Esophagus squamous epithelium (tissue), 5 donors: ENCODE measurements at places on chromosomes 6 and 20.
A peak's percentile ranks its signal among the peaks of the same experiment; 100 is the strongest.

GRCh38 chr20:35768731-35769664 lies 2.8 kb upstream of the PHF20 start:
- peak; percentile 40 for DNase-seq

GRCh38 chr20:48754292-48754691 lies 73.5 kb downstream of the PREX1 start:
- no peak for DNase-seq

DNA sequence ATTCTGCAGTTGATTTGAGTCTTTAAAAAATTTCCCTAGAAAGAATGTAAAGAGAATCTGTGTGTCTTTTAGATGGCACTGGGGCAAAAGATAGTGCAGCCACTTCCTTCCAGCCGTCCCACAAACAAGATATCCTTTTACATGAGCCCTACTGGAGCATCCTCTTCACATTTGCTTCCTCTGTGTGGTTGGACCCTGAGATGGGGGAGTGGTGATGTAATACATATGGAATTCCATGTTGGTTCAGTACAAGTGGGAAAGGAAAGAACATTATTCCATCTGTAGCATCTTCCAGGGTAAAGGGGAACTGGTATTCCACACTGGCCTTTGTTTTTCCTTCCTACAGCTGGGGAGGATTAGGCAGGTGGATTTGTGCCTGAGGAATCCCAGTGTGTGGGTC lies 78.9 kb upstream of the ISM1 start:
- DNase-seq: no peak

GRCh38 chr6:111358454-111358853 lies 124.6 kb downstream of the REV3L start:
- no peak for DNase-seq

DNA sequence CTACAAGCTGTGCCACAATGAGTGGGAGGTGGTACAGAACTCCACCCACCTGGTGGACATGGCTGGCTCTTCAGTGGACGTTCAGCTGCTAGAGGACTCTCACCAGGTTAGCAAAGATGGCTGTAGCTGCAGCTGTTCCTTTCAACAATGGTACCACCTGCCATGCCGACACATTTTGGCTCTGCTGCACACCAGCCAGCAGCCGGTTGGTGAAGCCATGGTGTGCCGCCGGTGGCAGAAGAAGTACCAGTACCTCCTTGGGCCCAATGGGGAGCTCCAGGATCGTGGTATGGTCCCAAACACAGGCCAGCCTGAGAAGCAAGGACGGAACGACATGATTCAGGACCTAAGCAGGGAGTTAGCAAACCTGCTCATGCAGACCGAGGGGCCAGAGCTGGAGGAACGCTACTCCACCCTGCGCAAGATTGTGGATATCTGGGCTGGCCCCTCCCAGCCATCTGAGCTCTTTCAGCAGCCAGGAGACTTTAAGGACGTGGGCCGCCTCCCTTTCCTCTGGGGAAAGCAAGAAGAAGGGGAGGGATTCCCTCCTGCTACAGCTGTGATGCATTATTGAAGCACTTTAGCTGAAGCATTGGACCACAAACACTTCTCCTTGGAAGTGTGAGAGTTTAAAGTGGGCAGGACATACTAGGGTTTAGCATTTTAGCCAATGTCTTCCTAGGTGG lies 2.8 kb upstream of the ZSWIM1 start:
- DNase-seq: no peak

DNA sequence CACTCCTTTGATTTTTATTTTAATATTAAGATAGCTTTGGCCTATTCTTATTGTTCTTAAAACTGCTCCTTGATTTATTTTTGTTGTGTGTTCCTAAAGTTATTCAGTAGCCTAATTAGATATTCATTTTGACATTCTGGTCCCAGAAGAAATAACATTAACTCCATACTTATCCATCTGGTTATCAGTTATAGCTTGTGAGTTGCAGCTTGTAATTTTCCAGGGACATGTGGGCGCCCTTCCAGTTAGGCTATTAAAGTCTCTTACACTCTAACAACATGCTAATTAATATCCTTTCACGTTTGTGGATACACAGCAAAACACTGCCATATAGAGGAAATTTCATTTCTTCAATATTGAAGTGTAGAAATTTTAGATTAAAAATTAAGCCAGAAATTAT lies 987.5 kb downstream of the HACE1 start:
- DNase-seq: no peak

DNA sequence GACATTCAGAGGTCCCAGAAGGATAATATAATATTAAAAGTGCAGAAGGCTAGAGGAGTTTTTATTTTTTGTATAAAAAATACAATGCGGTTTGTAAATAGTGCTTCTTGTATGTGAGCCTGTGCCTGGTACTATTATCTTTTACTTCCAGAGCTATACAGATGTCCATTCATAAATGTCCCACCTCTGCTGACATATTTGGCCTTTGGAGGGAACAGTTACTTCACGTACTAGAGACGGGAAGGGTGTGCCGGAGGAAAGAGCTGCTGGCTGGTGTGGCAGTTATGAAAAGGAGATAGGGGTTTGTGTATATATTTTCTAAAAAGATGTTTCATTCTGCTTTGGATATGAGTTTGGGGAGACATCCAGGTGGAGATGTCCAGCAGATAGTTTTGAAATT lies 8.8 kb downstream of the CD109 start:
- no peak for DNase-seq

DNA sequence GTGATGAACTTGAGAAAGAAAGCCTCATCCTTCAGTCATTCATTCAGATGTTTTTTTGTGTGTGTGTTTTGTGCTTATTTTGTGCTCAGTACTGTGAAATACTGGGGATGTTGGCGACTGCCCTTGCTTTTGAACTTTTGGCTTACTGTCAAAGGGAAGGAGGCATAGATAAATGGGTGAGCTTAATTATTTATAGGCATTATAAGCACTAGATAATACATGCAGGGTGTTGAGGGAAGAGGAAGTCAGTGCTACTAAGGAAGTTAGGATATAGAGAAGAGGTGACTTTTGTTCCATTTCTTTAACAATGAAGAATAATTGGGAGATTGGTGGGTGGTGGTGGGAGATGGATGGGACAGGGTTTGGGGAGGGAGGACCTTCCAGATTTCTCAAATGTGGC lies 23.6 kb downstream of the XRN2 start:
- no peak for DNase-seq

GRCh38 chr6:142118925-142119324 lies 13.8 kb upstream of the GJE1 start:
- DNase-seq: no peak

- no peak for DNase-seq
Measured at GRCh38 chr6:167665698-167666330, 160.9 kb upstream of the AFDN start.

- DNase-seq: no peak
Measured at GRCh38 chr6:1390946-1391799, 1.8 kb downstream of the FOXF2 start.

- DNase-seq: no peak
Measured at GRCh38 chr6:148495029-148495428, 152.4 kb downstream of the SASH1 start.

DNA sequence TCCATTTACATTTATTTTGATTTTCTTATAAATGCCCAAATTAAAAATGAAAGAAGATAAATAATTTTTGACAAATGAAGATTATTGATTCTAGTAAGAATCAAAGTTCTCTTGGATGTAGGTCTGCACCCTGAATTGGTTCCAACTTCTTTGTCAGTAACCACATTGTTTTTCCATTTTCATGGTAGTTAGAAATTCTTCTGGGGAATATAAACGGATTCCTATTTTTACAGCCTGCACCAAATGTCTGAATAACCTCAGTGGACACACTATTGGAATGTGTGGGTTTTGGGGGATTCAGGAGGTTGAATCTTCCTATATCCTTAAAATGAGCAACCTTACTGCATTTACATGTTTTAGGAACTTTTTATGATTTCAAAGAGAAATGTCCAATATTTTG lies 1085.3 kb upstream of the MAP3K7 start:
- DNase-seq: no peak

DNA sequence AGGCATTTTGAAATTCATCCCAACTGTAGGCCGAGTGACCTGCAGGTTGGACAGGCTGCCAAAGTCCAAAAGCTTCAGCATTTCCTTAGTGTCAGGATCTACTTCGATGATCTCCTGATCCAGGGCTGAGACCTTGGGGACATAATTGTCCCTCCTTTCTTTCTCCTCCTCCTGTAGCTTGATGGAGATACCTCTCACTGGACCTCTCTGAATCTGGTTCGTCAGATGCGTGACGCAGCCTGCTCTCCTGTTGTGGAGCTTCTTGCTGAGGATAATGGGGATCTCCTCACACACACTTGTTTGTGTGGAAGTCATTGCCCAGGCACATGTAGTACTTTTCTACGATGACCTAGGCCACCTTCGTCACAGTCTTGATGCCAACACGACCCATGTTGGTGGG lies 1.5 kb upstream of the MAS1L start:
- no peak for DNase-seq

DNA sequence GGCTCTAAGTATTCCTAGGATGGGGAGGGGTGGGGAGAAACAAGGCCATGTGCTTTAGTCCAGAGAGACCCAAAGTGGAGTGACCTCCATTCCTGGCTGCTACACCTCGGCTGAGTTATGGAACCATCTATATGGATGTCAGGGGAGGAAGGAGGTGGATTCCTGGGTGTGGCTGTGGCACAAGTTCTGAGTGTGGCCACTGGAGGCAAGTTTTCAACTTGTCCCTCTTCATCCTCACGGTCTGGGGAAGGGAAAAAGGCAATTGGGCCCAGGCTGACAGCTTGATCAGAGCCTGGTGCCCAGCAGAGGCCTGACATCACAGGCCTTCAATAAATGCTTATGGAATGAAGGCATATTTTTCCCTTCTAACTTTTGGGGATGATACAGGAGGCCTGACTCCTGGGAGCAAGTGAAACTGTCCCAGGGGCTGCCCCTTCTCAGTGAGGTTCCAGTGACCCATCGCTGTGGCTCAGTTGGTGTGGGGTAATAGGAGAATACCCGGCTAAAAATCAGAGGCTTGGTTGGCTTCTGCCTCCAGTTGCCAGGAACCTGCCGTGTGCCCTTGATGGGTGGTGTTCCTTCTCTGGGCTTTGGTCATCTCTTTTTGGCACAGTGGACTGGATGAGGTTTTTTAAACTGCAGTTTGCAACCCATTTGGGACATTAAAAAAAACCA lies 1.8 kb upstream of the ITPR3 start:
- no peak for DNase-seq

- DNase-seq: no peak
Measured at GRCh38 chr20:54190217-54190616, 16.4 kb upstream of the CYP24A1 start.

GRCh38 chr20:9958693-9959092 lies 76.1 kb upstream of the ANKEF1 start:
- no peak for DNase-seq

DNA sequence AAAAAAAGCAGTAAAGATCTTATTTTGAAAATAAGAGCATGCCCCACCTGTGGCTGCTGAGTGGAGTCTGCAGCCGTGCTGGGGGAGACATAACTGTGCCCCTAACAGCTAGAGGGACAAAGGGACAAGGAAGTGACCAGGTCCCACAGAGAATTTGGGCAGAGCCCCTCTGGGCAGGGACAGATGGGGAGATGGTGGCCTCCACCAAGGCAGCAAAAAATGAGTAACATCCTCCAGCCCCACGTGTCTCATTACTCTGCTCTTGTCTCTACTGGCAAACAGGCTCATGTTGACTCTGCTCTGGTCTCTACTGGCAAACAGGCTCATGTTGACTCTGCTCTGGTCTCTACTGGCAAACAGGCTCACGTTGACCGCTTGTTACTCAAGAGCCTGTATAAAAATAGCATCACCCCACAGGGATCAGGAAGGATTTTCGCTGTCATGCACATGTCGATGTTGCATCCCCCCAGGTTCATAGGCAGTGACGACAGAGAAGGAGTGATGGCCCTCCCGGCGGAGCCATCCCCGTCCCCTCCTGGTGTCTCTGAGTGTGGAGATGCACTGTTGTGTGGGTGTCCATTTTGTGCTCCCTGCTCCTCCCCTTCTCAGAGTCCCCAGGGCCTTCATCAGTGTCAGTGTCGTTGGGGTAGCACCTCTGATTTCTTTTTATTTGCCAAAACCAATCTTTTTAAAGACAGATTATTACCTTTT lies 17.3 kb upstream of the PCMTD2 start:
- DNase-seq: no peak

- DNase-seq: no peak
Measured at GRCh38 chr6:52162940-52163908, 23.0 kb upstream of the IL17A start.

- no peak for DNase-seq
Measured at GRCh38 chr6:54426995-54427394, 118.8 kb downstream of the TINAG start.

DNA sequence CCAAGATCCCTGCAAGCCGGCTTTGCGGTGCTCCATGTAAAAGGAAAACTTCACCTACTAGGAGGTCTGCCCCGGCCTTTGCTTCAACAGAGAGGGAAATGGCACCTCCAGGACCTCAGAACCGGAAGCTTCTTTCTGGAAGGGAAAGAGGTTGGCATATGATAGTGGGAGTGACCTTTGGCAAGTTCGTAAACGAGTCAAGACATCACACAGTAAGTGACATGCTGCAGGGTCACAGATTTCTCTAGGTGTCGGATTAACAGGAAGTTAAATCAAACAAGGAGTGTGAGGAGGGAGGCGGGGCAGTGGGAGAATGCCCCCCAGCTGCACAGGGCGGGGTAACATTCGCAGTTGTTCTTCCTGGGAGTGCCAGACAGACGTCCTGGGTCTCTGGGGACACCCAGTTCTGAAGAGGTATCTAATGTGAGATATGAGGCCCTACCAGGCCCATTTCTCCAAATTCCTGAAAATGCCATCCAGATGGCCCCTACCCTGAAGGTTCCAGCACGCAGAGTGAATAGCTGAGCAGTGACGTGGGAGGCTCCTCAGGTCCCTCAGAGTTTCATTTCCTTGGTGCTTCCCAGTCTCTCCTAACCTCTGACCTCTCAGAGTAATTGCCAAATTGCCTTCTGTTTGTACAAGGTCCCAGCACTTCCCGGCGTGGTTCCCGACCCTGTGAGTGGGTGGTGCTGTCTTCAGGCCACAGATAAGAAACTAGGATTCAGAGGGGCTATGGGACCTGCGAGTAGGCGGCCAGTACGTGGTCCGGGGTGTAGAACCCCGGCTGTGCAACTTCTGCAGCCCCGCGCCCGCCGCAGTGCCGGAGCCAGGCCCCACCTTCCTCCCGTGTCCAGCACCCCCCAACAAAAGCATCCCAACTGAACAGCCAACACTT lies 1.9 kb downstream of the RRBP1 start:
- DNase-seq: no peak

DNA sequence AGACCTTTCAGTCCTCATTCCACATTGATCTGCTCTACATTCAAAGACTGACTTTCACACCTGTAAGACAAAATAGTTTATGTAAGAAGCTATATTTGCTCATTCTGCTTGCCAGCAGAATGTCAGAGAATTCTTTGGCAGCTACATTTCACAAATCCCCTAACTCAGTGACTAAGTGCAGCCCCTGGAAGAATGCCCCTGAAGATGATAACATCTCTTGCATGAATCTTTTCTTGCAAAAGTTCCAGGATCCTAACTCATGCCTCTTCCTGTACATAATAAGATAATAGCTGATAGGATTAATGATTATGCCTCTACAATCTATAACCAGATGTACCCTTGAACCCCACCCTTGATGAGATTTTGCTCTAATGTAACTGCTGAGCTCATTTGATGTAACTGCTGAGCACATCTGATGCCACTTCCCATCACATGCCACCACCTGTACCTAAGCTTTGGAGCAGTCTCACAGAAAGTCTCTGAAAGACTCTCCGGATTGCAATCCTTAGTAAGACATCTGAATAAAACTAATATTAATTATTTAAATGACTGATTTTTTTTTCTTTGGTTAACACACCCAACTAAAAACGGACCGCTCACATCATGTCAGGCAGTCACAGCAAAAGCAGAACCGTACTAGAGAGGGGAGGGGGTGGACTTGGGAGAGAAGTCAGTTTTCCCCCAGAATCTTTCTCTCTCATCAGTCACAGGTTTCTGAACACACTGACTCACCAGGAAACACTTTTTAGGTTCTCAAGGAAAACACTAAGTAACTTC lies 684 bp upstream of the DNAH8 start:
- DNase-seq: no peak
